Left lung (tissue), 14 donors: ENCODE measurements at places on chromosomes 6 and 20. TPM values are rescaled to one million over a fixed set of nuclear protein-coding genes. Genes with fewer than 3 reads are reported as not detected.
A peak's percentile ranks its signal among the peaks of the same experiment; 100 is the strongest.

DNA sequence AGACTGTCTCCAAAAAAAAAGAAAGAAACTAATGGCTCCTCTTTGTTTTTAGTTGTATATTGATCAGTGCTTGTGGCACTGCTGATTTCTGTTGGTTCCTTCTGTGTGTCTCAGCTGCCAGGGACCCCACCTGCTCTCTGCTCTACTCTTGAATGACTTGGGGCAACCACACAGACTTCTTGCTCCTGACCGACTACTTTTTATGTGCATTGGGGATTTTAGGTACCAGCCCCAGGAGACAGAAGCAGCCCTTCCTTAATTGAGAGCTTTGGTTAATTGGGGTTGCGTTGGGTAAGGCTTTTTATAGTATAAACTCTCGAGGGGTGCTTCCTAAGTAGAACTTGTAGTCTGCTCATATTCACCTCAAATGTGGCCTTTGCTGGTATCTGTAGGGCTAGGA is 6.9 kb downstream of the STK35 start:
- DNase-seq: no peak

DNA sequence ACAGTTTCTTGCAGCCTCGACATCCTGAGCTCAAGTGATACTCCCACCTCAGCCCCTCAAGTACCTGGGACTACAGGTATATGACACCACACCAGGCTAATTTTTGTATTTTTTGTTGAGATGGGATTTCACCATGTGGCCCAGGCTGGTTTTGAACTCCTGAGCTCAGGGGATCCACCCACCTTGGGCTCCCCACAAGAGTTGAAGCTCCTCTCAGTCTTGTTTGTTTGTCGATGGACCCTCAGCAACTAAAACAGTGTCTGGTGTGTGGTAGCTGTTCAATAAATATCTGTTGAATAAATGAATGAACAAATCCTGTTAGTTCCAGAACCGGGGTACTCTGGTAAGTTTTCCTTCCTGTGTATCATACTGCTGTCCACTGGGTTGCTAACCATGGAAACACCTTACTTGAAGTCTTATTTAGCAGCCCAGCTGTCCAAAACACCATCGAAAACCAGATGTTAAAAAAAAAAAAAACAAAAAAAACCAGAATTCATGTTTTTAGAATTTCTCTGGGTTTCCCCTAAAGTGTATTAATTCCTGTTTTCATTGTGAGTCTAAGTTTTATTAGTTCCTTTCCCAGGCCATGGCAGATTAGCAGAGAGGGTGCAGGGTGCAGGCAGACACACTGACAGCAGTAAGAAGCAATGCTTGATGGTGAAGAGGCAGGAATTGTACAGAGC is 7.8 kb upstream of the EZR start:
- DNase-seq: no peak

- no peak for DNase-seq
These were observed 175.7 kb upstream of the PLN start for GRCh38 chr6:118372413-118372812.

- no peak for DNase-seq
These were observed 35.9 kb upstream of the MYLIP start for GRCh38 chr6:16092990-16093389.

- peak; percentile 86 for DNase-seq
These were observed 45.6 kb upstream of the ANKEF1 start for GRCh38 chr20:9989066-9989724.

DNA sequence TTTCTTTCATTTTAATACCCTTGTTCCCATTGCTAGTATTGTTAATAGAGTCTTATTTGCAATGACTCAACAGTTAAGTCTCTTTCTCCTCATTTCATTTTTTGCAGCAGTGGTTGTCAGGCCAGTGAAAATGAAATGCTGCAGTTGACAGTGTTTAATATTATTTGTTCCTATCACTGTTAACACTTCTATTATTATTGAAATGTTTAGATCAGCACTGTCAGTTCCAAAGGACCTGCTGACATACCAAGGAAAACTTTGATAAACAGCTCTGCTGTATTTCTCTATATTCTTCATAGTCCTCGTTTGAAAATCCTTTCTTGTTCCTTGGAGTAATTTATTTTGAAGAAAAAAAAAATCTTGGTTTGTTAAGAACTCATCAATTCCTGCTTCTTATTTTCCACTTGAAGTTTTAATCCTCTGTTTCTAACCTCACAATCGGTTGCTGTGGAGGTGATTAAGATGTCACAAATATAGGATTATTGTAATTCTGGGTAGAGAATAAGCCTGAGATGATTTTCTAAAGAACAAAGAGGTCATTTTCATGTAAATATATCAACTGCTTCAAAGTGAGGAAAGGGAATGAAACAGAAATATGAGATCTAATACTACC is 1065.9 kb upstream of the CITED2 start:
- DNase-seq: no peak

DNA sequence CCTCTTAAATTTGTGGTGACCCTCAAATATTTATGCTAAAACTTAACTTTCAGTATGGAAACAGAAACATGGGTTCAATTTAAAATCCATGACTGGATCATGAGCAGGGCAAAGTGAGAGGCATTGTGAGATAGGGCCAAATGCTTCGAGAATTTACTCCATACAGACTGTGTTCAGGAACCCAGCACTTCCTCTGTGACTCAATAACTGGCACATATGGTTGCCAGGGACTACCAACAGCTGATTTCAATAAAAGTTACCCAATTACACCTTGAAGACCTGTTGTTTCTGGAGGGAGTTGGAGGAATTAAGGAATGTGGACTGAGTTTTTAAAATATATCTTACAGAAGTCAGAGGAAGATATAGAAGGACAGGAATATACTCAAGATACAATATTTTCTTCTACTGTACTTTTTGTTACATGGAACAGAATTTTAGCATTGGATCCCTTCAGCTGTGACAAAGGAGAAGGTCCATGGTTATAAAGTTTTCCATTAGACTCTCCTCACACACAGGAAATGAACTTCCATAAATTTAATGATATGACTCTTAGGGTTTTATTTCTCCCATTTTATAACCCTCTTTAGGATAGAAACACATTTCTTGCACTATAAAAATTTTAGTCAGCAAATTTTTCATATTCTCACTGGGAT is 258.5 kb downstream of the KHDC1L start:
- no peak for DNase-seq

Gene CLVS2
- polyA plus RNA-seq: 0.78 TPM

Gene MLIP
- polyA plus RNA-seq: 0.17 TPM

GRCh38 chr20:14984768-14985622 is 647.6 kb upstream of the FLRT3 start:
- DNase-seq: peak; percentile 35

Gene HLA-G
- polyA plus RNA-seq: 5.1 TPM
